G401 (cell line): ENCODE measurements at places on chromosomes 11 and 22. TPM values are rescaled to one million over a fixed set of nuclear protein-coding genes. Genes with fewer than 3 reads are reported as not detected.

The OR51B5 gene
- not detected in 2 replicates for total RNA-seq

The CYP2R1 gene
- total RNA-seq, result 9.7 and 26.9 TPM in 2 replicates

The NLRP6 gene
- total RNA-seq, result not detected in 2 replicates

The MS4A15 gene
- not detected in 2 replicates for total RNA-seq

The CCDC73 gene
- total RNA-seq, result not detected in 2 replicates

The MMP8 gene
- 0.03 TPM in 1 of 2 replicates, not detected in the other for total RNA-seq

The MIOX gene
- 1.9 TPM in 1 of 2 replicates, not detected in the other for total RNA-seq

The PNPLA3 gene
- total RNA-seq, result 3.8 and 6.5 TPM in 2 replicates

The MEI1 gene
- not detected in 2 replicates for total RNA-seq

The TECTA gene
- total RNA-seq, result 0.17 and 0.37 TPM in 2 replicates

The APOL5 gene
- not detected in 2 replicates for total RNA-seq

The MS4A14 gene
- not detected in 2 replicates for total RNA-seq

The P2RX3 gene
- total RNA-seq, result 7.1 and 11.4 TPM in 2 replicates

The MS4A1 gene
- not detected in 2 replicates for total RNA-seq

The JAML gene
- not detected in 2 replicates for total RNA-seq

The KIAA0930 gene
- total RNA-seq, result 32.8 and 71.4 TPM in 2 replicates

The MIAT gene
- total RNA-seq, result 0.14 TPM in 1 of 2 replicates, not detected in the other

The MLC1 gene
- not detected in 2 replicates for total RNA-seq

The UBQLNL gene
- not detected in 2 replicates for total RNA-seq

The PKNOX2 gene
- total RNA-seq, result 4.1 and 4.6 TPM in 2 replicates

The MCAT gene
- 23.4 and 35.6 TPM in 2 replicates for total RNA-seq

The CRYBA4 gene
- not detected in 2 replicates for total RNA-seq

The ACRV1 gene
- total RNA-seq, result not detected in 2 replicates

The MMP7 gene
- total RNA-seq, result not detected in 2 replicates

The OR5B21 gene
- total RNA-seq, result not detected in 2 replicates

The XNDC1N gene
- total RNA-seq, result 0.41 and 10.1 TPM in 2 replicates

The DEPDC7 gene
- total RNA-seq, result 6.0 and 6.9 TPM in 2 replicates

The CAVIN3 gene
- 59.5 and 60.8 TPM in 2 replicates for total RNA-seq

The CD248 gene
- total RNA-seq, result 0.58 TPM in 1 of 2 replicates, not detected in the other

The MUC2 gene
- total RNA-seq, result not detected in 2 replicates

The TEAD1 gene
- total RNA-seq, result 11.6 and 33.4 TPM in 2 replicates

The IFTAP gene
- total RNA-seq, result 47.4 and 58.5 TPM in 2 replicates

The SEPTIN3 gene
- 1.2 and 2.4 TPM in 2 replicates for total RNA-seq
